ENCODE measurements at places on chromosomes 4 and X.

DNA sequence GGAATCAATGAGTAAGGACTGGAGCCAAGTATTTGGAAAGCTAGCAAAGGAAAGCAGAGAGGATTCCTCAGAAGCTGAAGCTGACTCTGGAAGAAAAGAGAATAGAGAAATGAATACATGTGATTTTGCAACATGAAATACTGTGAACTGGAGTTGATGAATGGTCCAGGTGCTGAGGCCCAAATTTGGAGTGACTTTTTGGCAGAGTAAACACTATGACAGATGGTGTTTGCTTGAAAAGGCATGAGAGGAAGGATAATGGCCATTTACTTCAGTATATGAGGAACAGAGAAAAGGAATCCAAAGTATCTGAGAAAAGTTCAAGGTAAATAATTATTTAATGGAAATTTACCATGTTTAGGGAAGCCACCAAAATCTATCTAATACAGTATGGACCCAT lies 236.7 kb downstream of the SLITRK2 start:
- DNase-seq, result no peak

DNA sequence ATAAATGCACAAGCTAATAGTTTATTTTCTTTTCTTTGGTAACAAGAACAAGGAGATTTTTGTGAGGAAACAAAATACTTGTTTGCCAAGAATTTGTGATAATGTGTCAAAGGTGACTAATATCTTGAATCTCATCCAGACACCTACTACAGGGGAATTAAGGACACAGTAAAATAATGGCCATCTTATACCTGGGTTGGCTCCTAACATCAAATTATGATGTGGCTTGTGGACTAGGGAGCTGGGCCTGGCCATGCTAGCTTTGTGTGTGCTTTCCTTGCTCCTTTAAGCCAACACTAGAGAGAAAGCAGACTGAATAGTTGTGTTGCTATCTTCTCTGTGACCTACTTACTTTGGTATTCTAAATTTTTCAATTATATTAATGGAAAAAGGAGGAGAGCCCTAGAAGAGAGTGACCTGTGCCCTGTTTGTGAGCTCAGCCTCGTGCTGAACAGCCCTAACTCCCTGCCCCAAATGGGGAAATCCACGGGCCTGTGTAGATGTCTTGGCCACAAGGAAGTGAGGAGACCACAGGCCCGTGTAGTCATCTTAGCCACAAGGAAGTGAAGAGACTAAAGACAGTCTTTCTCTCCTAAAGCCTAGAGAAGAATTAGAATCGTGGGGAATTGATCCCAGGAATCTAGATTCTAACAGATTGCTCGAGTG lies 23.3 kb downstream of the ARHGAP24 start:
- no peak for DNase-seq

DNA sequence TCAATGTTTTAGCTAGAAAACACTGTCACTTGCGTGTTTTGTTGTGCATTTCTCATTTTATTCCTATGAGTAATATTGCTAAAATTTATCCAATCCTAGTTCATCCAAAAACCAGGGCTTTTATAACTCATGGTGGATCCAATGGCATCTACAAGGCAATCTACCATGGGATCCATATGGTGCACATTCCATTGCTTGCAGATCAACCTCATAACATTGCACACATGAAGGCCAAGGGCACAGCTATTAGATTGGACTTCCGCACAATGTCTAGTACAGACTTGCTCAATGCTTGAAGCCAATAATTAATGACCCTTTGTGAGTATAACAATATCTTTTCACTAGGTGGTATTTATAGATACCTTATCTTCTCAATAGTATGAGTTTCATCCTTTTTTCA lies 57.2 kb upstream of the UGT2B7 start:
- DNase-seq, result no peak

- DNase-seq, result no peak
These were observed 32.9 kb downstream of the LAMTOR3 start for GRCh38 chr4:99861120-99861905.

DNA sequence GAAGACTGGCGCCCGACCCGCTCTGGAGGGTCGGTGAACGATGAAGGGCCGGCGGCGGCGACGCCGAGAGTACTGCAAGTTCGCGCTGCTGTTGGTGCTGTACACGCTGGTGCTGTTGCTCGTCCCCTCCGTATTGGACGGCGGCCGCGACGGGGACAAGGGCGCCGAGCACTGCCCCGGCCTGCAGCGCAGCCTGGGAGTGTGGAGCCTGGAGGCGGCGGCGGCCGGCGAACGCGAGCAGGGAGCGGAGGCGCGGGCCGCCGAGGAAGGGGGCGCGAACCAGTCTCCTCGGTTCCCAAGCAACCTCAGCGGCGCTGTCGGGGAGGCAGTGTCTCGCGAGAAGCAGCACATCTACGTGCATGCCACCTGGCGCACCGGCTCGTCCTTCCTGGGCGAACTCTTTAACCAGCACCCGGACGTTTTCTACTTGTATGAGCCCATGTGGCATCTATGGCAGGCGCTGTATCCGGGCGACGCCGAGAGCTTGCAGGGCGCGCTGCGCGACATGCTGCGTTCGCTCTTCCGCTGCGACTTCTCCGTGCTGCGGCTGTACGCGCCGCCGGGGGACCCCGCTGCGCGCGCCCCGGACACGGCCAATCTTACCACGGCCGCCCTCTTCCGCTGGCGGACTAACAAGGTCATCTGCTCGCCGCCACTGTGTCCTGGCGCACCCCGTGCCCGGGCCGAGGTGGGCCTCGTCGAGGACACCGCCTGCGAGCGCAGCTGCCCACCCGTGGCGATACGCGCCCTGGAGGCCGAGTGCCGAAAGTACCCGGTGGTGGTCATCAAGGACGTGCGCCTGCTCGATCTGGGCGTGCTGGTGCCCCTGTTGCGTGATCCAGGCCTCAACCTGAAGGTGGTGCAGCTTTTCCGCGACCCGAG lies 568 bp downstream of the CHST7 start:
- DNase-seq, result no peak

- no peak for DNase-seq
These were observed at the start of gene APLN for GRCh38 chrX:129654652-129655546. Gene APLN, minus strand, starts transcription at chrX:129654956. Its CDS starts 326 bp downstream, at chrX:129654630.

GRCh38 chr4:187433141-187433540 lies 562.4 kb upstream of the ZFP42 start:
- DNase-seq, result no peak

- DNase-seq, result no peak
These were observed 68.7 kb upstream of the PGM2 start for GRCh38 chr4:37757761-37758160.

DNA sequence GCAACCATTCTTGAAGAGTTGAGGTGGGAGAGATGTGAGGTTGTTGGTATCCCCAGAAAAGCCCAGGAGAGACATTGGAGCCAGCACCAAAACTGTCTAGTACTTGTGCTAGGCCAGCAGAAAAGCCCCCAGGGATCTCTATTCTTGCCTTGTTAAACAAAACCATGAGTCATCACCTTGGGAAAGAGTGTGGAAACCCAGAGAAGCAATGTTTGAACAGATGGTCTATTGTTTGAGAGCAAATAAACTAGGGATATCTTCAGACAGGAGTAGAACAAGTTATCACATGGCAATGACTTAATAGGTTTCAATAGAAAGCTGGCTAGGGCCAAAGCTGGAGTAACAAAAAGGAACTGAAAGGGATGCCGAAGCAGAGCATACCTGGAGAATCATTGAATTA lies 195.7 kb upstream of the CASK start:
- peak; percentile 72 for DNase-seq

DNA sequence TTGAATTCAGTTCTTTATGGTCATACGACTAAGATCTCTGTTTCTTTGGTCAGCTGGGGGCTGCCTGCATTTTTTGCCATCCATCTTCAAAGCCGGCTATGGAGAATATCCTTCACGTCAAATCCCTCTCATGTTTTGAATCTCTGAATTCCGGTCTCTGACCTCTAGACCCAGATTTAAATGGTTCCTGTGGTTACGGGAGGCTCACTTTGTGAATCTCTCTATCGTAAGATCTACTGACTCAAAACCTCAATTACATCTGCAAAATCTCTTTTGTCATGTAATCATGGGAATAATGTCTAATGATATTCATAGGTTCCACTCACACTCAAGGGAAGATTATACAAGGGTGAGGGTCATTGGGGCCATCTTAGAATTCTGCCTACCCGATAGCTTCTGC lies 5.7 kb upstream of the MPC1L start:
- DNase-seq, result no peak

- DNase-seq, result no peak
These were observed 1.0 kb upstream of the TMEM131L start for GRCh38 chr4:153465140-153465539.

DNA sequence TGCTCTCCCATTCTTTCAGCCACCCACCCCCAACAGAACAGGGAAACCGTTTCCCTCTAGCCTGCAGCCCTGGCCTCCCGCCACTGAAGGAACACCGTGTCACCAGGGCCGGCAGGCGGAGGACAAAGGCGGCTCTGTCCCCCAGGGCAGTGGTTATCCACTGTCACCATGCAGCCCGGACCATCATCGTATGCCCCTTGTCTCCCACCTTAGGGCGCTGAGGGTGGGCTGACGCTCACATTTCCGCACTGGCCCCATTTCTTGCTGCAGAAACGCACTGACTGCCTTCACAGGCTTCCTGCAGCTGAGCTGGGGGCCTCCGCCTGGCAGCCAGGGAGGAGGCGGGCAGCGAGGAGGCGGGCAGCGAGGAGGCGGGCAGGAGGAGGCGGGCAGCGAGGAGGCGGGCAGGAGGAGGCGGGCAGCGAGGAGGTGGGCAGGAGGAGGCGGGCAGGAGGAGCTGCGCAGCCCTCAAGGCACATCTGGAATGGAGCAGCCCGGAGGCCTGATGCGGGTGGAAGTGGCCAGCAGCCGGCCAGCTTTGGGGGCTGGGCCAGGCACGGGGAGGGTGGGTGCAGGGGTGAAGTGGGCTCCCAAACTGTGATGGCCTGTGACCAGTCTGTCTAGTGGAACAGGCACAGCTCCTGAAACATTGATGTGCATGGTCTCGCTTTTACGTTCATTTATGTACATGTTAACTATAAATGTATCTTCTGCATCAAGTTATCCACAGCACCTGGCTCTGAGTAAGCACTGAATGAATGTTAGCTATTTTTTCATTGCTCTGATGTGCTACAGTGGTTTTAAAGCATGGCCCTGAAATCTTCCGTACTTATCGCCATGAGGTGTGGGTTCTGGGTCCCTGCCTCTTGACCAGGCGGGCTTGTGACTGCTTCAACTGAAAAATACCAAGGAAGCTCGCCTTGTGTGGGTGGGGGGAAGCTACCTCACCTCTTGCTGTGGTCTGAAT lies 20.6 kb upstream of the KIAA0232 start:
- DNase-seq, result no peak

DNA sequence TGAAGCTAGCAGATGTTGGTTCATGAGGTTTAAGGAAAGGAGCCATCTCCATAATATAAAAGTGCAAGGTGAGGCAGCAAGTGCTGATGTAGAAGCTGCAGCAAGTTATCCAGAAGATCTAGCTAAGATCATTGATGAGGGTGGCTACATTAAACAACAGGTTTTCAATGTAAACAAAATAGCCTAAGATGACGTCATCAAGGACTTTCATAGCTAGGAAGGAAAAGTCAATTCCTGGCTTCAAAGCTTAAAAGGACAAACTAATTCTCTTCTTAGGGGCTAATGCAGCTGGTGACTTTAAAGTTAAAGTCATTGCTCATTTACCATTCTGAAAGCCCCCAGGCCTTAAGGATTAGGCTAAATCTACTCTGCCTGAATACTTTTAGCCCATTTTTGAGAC lies 141.9 kb downstream of the MID1IP1 start:
- no peak for DNase-seq

DNA sequence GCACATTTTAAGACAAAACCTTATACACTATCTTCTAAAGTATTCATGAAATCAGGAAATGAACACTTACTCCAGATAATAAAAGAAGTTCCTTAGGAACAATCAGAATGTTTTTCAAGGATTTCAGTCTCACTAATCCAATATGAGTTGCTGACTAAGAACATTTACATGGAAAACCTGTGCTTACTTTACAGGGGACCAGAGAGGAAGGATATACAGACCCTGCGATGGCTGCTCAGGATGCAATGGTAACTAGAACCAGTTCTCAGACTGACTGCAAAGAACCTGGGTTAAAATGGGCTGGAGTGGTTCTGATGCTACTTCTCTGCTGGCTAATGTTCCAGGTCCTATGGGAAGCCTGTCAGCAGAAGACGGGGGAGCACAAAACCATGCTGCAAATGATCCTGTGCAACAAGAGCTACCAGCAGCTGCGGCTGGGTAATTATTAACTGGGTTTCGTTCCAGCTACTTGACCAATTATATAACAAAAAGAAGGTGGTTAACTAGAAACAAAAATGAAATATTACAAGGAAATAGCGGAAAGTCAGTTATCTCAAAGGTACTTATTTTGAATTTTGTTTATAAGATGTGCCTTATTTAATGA lies 85.3 kb downstream of the ANXA10 start:
- no peak for DNase-seq

DNA sequence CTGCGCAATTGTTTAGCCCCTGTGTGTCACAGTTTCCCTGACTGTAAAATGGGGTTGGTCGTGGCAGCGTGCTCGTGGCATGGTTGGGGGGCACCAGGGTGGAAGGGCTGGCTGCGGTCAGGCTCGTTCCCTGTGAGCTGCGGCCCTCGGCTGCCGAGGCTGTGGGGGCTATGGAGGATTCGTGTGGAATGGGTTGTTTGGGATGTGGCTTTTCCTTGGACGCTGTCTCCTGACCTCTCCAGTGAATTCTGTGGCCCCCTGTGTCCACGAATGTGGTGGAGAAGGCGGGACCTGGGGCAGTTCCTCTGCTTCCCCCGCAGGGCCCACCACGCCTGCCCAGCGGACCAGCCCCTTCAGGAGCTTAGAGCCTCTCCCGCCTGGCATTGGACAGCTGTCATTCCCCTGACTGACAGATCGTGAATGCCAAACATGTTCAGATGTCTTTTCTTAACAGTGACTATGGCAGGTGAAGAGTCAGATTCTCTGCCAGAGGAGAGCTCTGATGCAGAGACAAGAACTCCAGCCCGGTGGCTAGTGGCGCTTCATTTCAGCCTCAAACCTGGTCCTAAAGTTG lies 17.2 kb upstream of the HGFAC start:
- DNase-seq, result no peak

DNA sequence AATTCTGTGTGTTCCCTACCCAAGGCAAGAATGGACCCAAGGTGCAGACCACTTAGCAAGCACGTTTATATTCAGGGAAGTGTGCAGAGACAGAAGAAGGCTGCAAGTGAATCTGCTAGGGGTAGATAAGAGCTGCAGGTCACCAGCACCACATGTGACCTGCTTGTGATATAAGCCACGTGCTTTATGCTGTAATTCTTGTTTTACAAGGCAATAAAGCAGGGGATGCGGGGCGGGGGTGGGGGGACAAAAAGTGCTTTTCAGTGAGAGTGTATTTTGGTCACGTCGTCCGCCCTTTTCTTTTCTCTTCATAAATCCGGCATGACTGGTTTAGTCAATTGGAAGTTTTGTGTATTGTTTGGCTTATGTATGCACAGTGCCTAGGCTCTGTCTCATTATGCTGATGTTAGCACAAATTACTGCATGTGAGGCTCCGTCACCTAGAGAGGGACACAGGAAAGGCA lies 192.7 kb downstream of the RBMX2 start:
- no peak for DNase-seq

- peak; percentile 78 for DNase-seq
These were observed 29.9 kb downstream of the C4orf51 start for GRCh38 chr4:145709843-145710242.

GRCh38 chr4:151472711-151473110 lies 63.7 kb downstream of the FHIP1A start:
- no peak for DNase-seq

- no peak for DNase-seq
These were observed 10.2 kb upstream of the CDKN2AIP start for GRCh38 chr4:183434264-183434663.

Measured in kidney epithelial cell (primary cell).